ENCODE measurements at places on chromosomes 5 and 9.

GRCh38 chr5:39156082-39156481 lies 63.3 kb downstream of the FYB1 start:
- no peak for DNase-seq

DNA sequence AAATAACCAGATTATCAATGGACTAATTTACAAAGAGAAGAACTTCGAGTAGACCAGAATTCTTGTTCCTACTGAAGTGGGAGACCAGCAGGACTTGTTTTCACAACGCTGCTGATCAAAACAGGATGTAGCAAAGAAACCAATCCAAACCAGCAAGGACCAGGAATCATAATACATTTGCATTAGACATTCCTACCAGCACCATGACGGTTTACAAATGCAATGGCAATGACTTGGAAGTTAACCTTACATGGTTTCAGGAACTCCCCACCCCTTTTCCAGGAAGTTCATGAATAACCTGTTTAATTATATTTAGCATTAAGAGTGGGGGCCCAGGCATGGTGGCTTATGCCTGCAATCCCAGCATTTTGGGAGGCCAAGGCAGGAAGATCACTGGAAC lies 100.0 kb downstream of the LPAR1 start:
- DNase-seq: no peak

- peak; percentile 53 for DNase-seq
Observed at GRCh38 chr9:114696814-114697544, 15.0 kb upstream of the TEX48 start.

DNA sequence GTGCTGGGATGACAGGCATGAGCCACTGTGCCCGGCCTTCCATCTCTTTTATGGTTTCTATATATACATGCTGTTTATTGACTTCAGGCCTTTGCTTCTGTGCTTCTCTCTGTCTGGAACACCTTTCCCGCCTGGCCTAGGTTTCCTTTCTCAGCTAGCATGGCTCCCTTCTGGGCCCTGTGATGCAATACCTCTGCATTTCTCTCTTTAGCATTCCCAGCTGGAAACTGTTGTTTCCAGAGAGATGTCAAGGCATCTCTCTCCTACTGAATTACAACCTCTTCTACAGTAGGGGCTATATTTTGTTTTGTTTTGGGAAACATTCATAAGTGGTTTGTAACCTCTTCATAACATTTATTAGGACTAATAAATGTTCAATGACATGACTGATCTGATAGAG lies 57.1 kb downstream of the RPS23 start:
- DNase-seq: no peak

GRCh38 chr9:81772144-81772543 lies 82.8 kb upstream of the TLE1 start:
- DNase-seq: peak; percentile 85

GRCh38 chr5:94429566-94429965 lies 188.8 kb downstream of the KIAA0825 start:
- no peak for DNase-seq

DNA sequence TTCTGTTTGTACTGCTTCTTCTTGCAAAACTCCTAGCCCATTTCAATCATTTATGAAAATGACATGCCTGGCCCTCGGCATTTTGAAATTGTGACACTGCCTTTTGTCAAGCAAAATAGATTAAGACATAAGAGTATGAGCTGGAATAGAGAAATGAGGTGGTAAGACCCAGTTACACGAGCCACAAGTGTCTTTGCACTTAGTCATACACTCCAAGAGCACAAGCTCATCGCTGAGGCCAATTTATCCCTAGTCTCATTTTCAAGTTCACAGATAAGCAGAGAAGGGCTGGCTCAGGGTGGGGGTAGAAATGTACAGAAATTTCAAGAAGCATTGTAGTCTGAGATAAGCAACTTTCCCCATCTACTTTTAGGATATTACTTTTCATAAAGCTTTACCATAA lies 40.6 kb upstream of the MAP1B start:
- peak; percentile 93 for DNase-seq

- DNase-seq: peak; percentile 68
Observed at GRCh38 chr5:132065351-132065937, 5.0 kb downstream of the IL3 start.

DNA sequence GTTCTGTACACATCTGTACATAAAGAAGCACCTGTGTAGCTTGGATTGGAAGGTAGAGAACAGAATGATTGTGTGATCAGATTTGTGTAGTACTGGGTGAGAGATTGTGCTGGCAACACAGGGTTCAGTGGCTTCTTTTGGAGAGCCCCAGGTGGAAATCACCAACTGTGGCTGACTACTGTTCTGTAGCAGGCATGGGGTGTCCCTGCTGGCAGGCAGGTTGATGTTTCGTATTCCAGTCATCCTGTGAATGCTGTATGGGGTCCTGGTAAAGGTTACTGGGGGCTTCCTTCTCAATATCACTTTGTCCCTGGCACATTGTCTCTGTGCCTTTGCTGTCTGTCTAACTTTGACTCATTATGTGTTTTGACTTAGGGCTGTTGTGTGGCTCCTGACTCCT lies 5.3 kb downstream of the ASPN start:
- DNase-seq: no peak

- no peak for DNase-seq
Observed at GRCh38 chr5:158942217-158942616, 157.5 kb downstream of the EBF1 start.

DNA sequence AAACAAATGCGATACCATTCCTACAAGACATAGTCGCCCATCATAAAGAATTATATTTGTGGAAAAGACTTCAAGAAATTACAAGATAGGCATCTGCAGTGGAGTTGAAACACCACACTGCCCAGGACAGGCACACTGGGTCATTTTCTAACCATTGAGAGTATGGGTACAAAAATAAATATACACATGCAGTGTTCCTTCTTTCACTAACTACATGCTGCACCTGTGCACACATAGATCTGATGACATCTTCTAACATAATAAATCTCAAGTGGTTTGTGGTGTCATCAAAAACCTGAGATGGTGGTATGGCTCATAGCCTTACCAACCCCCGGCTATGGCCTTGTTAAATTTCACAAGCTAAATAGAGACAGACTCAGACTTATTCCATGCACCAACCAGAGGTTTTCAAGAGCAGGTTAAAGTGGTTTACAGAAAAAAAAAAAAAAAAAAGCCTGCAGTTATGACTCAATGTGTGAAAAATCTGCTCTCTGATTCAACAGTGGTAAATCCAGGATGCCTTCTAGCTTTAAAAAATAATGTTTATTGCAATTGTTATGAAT lies 12.4 kb upstream of the NFIB start:
- DNase-seq: peak; percentile 48

- peak; percentile 1 for DNase-seq
Observed at GRCh38 chr5:144281784-144282183, 111.1 kb downstream of the KCTD16 start.

GRCh38 chr5:78887384-78888118 lies 97.6 kb downstream of the ARSB start:
- no peak for DNase-seq

GRCh38 chr5:61507232-61507631 lies 175.2 kb downstream of the ZSWIM6 start:
- DNase-seq: no peak

DNA sequence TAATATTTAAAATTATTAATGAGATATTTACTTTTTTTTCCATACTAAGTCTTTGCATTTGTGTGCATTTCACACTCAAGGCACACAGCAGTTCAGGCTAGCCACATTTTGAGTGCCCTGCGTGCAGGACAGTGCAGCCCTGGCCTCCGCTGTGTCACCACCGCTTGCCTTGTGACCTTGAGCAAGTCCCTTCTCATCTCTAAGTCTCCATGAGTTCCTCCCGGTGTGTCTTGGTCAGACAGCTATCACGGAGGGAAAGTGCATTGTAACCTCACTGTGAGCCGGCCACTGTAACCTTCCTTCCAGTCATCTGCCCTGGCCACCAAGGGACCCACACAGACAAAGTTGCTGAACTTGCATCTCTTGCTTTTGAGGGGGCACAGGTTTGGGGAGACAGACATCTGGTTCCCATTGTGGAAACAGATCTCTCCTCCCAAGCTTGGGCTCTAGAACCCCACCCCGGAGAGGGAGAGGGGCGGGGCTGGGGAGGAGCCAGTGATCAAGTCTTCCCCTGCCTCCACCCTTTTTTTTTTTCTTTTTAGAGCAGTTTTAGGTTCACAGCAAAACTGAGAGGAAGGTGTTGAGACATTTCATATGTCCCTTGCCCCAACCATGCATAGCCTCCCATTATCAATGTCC lies 96.8 kb downstream of the C9orf50 start:
- DNase-seq: no peak

DNA sequence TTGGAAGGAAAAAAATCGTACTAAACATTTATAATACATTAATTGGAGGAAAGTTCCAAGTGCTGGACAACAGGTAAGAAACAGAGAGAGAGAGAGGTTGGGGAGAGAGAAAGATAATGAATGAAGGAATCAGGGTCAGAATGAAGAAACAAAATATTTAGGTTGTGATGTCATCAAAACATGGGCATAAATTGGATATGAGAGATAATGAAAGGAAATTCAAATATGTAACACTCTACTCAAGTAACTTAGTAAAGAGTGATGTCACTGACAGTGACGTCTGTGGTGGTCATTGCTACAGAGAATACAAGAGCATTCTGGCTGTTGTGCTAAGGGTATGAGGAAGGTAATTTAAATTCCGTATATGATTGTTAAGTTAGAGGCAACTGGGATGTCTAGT lies 543.4 kb upstream of the COX7C start:
- DNase-seq: no peak

DNA sequence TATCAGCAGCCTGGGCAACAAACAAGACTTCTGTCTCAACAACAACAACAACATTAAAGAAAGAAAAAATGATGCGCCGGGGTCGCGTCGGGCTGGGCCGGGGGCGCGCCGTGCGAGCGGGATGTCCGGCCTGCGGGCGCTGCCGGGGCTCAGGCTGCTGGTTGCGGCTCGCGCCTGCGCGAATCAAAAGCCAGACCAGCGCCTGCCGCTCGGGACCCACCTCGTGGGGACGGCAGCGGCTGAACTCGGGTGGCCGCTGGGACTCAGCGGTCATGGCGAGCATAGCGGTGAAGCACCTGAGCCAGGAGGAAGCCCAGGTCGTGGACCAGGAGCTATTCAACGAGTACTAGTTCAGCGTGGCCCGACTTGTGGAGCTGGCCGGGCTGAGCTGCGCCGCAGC lies 11.9 kb upstream of the NHP2 start:
- DNase-seq: no peak

GRCh38 chr5:72137826-72138409 lies 30.6 kb downstream of the MAP1B start:
- no peak for DNase-seq

DNA sequence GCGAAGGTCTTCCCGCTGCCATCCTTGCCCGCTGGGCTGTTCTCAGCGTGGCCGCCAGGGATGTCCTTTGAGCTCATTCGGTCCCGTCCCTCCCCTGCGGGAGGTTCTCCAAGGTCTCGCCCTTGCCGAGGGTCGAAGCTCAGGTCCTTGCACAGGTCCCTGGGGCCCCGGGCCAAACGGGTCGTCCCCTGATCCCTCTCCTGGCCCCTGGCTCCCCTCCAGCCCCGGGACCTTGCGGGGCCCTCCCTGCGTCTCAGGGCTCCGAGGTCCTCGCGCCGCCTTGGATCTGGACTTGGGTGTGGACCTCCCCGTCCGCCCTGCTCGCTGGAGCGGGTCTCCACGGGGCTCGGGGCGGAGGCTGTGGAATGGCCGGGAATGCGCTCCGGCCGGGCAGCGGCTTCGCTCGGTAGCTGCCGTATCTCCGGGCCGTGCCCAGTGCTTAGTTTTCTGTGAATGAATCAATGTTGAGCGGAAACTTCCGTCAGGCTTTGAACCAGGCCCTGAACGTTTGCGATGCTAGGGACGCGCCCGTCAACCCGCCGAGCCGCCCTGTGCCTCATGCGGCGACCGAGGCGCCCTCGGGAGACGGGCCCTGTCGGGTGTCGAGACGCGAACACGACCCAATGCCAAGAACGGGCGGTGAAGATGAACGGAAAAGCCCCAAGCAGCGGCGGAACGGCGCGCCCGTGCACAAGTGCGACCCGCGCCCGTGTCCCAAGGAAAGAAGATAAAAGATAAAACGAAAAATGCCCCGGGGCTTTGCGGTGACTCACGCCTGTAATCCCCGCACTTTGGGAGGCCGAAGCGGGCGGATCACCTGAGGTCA lies 780 bp downstream of the RNU6ATAC start:
- DNase-seq: peak; percentile 57

- no peak for DNase-seq
Observed at GRCh38 chr9:114412048-114412683, 24.4 kb upstream of the AKNA start.

- DNase-seq: peak; percentile 79
Observed at GRCh38 chr9:34380511-34381315, 4.0 kb upstream of the MYORG start.

DNA sequence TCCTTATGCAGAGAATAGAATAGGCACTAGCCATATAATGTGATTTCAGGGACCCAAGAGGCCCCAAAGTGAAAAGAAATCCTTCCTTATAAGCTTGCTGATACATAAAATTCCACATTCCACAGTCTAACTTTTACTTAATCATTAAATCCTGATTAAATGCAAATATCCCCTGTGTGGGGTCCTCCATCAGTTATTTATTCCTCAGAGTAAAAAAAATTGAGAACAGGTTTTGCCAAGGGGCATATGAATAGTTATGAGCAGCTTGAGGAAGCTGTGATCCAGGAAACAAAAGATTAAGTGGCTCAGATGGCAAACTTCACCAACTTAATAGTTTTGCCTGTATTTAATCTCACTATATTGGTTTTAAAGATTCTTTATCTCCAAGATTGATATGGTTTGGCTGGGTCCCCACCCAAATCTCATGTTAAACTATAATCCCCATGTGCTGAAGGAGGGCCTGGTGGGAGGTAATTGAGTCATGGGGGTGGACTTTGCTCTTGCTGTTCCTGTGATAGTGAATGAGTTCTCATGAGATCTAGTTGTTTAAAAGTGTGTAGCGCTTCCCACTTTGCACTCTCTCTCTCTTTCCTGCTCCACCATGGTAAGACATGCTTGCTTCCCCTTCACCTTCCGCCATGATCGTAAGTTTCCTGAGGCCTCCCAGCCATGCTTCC lies 324.9 kb downstream of the NPR3 start:
- DNase-seq: no peak

DNA sequence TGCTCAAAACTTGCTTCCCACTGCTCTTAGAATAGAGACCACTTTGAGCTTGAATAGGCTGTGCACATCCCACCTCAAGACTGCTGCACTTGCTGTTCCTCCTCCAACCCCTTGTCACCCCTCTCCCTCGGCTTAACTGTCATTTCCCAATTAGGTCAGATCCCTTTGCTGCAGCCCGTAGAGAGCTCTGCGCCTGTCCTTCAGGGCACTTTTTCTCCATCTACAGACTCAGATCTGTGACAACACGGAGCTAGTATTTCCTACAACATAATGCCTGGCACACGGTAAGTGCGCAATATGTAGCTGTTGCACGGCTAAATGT lies 485 bp upstream of the HABP4 start:
- no peak for DNase-seq

Measured in fibroblast of skin of scalp (primary cell).